ENCODE measurements at places on chromosomes 16 and 17. TPM values are rescaled to one million over a fixed set of nuclear protein-coding genes. Genes with fewer than 3 reads are reported as not detected.

GRCh38 chr16:84467256-84467655, 37.2 kb downstream of the MEAK7 start:
- no peaks in the 10 kb centered on the region for H3K27me3 ChIP-seq
- no peak overlapping the region for H3K27ac ChIP-seq
- no peaks in the 10 kb centered on the region for H3K4me1 ChIP-seq
- no peak overlapping the region for H3K4me3 ChIP-seq

DNA sequence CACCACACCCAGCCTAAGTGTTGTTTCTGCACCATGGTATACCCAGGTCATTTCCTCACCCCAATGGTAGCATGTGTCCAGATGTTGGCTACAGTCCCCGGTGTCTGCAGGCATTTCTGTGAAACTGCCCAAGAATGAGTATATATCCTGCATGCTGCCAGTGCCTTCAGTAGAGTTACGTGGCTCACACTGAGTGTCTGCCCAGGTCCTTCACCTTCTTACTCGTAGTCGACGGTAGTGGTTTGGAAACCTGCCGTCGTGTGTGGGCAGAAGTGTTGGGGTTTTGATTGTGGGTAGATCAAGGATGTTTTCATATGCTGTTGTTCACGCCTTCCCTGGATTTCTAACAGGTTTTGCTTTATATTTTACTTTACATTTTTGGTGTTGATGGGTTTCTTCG, 16.8 kb downstream of the TCF25 start:
- DNase-seq = no peak
- H3K27ac ChIP-seq = no peak overlapping the region
- no peaks in the 10 kb centered on the region for H3K36me3 ChIP-seq
- no peak overlapping the region for H3K4me3 ChIP-seq

DNA sequence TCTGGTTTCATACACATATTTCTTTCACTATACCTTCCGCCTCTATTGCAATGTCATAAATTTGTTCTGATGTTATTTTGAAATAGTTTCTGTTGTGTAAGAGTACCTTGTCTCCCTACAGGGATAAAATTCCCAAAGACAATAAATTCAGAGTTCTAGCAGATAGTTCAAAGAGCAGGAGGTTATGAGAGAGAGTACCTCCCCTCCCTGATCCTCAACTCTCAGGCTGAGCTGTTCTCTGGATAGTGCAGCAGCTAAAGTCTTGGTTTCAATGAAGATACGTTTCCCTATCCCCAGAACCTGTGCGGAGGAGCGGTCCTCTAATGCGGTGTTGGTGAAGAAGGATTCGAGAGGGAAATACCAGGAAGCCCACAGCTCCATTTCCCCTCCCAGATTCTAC, 190.2 kb upstream of the CPHXL start:
- H3K27ac ChIP-seq = no peak overlapping the region
- no peaks in the 10 kb centered on the region for H3K4me1 ChIP-seq
- no peak for DNase-seq
- no peak overlapping the region for H3K4me3 ChIP-seq
- H3K36me3 ChIP-seq = no peaks in the 10 kb centered on the region

DNA sequence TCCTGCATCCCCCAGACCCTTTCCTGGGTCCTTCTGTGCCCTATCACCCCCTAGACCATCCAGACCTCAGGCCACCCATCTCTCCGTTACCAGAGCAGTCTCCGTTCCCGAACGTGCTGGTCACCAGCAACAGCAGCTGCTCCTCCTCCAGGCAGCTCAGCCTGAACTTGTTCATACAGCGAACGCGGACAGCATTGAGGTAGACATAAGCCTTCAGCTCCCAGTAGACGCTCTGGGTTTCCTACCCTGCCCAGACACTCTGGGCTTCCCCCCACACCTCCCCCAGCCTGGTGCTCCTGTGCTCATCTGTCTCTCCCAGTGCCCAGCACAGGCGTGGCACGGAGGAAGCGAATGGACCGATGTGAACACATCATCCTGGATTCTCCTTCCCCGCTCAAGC, 41.6 kb upstream of the RNFT1 start:
- H3K36me3 ChIP-seq = no peaks in the 10 kb centered on the region
- H3K4me3 ChIP-seq = no peak overlapping the region
- H3K4me1 ChIP-seq = no peaks in the 10 kb centered on the region
- H3K27ac ChIP-seq = no peak overlapping the region

DNA sequence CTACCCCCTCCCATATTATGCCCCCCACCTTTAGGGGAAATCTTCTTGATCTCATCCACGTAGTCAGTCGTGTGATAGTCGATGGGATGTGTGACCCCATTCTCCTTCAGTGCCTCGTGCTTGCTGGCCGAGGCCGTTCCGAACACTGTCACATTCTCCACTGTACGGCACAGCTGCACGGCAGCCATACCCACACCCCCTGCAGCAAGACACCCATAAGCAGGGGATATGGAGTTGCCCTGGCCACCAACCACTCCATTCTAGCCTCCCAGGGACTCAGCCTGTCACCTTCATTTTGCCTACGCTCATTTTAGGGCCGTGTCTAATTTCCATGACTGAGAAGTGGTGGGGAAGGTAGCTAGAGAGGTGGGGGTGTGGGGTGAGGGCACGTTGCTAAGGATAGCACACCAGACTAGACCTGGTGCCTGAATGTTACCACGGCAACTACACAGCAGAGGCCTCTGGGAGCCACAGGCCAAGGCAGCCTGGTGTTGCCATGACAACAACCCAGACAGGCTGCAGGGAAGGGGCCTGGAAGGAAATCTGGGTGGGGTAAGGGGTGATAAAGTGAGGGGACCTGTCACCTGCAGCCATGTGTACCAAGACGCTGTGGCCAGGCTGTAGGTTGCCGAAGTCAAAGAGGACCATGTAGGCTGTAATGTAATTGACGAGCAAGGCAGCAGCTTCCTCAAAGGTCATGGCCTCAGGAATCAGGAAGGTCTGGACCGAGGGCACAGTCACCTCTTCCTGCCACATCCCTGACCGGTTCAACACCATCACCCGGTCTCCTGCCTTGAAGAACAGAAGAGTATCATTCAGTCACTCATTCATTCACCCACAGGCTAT, 4.0 kb downstream of the VAT1 start:
- peak overlapping the region; percentile 90 for H3K27ac ChIP-seq
- H3K27me3 ChIP-seq = no peaks in the 10 kb centered on the region
- H3K4me1 ChIP-seq = peaks cover 14% of the 10 kb centered on the region

- H3K36me3 ChIP-seq = no peaks in the 10 kb centered on the region
- H3K4me1 ChIP-seq = peaks cover 1% of the 10 kb centered on the region
- H3K27ac ChIP-seq = no peak overlapping the region
- DNase-seq = no peak
- no peak overlapping the region for H3K4me3 ChIP-seq
Observed at GRCh38 chr16:11401161-11402050, 56.1 kb downstream of the RMI2 start.

DNA sequence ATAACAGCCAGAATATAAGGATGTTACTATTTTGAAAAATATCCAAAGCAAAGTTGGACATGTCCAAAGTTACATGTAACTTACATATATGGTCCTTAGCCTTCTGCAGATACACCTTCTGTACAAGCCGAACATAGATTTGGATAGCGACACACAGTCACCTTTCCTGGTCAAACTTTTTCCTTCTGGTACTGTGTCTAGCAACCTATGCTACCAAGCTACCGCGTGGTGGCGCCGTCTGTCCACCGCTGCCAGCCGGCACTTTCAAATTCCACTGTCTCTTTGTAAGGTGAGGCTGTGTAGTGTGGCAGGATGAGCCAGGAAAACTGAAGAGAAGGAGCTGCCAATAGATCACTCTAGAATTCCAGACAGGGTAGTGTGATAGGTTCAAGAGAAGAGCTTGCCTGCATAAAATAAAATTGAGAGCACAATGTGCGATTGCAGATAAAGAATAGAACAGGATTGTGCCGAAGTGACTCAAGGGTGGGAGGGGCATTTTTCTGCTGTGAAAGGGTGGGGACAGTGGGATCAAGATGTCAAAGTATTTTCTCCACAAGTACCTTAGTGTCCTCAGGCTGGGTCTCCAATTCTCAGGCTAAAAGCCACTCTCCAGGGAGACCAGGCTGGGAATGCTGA, 366.9 kb downstream of the SLC39A11 start:
- DNase-seq = peak; percentile 33
- no peak overlapping the region for H3K4me3 ChIP-seq
- no peaks in the 10 kb centered on the region for H3K27me3 ChIP-seq
- no peak overlapping the region for H3K27ac ChIP-seq

- no peaks in the 10 kb centered on the region for H3K27me3 ChIP-seq
- H3K27ac ChIP-seq = no peak overlapping the region
- H3K36me3 ChIP-seq = no peaks in the 10 kb centered on the region
- no peak for DNase-seq
- peaks cover 3% of the 10 kb centered on the region for H3K4me1 ChIP-seq
- no peak overlapping the region for H3K4me3 ChIP-seq
Observed at GRCh38 chr17:42928714-42929496, 28.3 kb downstream of the G6PC1 start.

DNA sequence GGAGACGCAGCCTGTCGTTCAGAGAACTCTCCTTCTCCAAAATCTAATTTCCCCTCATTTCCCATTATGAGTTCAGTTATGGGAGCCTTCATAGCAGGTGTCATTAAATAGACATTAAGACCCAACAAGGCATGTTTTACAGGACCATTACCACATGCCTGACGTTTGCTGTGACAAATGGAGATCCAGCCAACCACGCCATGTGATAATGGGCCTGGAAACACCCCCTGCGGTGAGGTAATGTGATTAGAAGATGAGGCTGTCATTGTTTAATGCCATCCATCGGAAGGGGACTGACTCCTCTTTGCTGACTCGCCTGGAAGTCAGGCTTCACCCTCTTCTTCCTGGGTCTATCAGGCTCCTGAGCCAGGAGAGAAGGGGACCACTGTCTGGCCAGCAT, 76.9 kb downstream of the WSCD1 start:
- DNase-seq = no peak
- H3K27me3 ChIP-seq = no peaks in the 10 kb centered on the region
- H3K36me3 ChIP-seq = no peaks in the 10 kb centered on the region
- no peak overlapping the region for H3K27ac ChIP-seq
- no peak overlapping the region for H3K4me3 ChIP-seq
- no peaks in the 10 kb centered on the region for H3K4me1 ChIP-seq

GRCh38 chr17:67696347-67696746, 21.4 kb upstream of the NOL11 start:
- no peak for DNase-seq
- no peaks in the 10 kb centered on the region for H3K4me1 ChIP-seq
- H3K27ac ChIP-seq = no peak overlapping the region
- no peaks in the 10 kb centered on the region for H3K36me3 ChIP-seq
- no peak overlapping the region for H3K4me3 ChIP-seq
- H3K27me3 ChIP-seq = no peaks in the 10 kb centered on the region

GRCh38 chr17:58351182-58351581, 819 bp downstream of the SUPT4H1 start:
- no peaks in the 10 kb centered on the region for H3K36me3 ChIP-seq
- H3K27ac ChIP-seq = no peak overlapping the region
- DNase-seq = no peak
- peaks cover 5% of the 10 kb centered on the region for H3K4me1 ChIP-seq
- no peaks in the 10 kb centered on the region for H3K27me3 ChIP-seq
- H3K4me3 ChIP-seq = peak overlapping the region; percentile 89

DNA sequence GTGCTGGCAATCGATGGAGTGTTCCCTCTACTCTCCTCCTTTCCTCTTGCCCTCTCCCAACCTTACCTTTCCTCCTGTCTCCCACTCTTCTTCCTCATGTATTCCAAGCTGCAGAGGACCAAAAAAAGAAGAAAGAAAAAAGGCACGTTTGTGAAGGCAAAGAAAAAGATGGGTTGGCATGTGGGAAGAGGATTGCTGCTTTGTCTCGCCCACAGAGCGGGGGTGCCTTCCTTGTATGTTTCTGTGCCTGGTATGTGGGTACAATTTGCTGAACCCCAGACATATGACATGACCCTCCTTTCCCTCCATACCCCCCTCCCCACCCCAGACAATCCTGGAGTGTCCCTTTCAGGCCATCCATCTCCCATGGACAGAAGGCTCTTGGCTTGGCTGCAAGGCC, 13.1 kb upstream of the CTCF start:
- no peak overlapping the region for H3K27ac ChIP-seq
- DNase-seq = peak; percentile 16

DNA sequence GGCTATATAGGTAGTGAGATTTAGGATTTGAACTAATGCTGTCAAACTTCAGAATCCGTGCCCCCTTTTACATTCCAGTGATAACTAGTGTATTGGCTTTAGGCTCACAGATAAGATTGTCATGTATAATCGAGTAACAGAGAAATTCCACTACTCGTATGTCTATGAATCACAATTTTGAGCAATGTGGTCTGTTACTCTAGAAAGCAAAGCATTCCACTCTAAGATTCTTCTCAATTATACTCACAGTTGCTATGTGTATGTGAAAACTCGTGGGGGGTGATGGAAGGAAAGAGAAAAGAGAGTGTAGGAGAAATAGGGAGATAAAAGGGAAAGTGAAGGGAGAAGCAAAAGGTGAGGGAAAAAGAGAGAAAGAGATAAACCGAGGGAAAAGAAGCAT, 1175.1 kb upstream of the GOT2 start:
- H3K27ac ChIP-seq = no peak overlapping the region
- no peaks in the 10 kb centered on the region for H3K36me3 ChIP-seq
- H3K4me3 ChIP-seq = no peak overlapping the region
- no peaks in the 10 kb centered on the region for H3K4me1 ChIP-seq

DNA sequence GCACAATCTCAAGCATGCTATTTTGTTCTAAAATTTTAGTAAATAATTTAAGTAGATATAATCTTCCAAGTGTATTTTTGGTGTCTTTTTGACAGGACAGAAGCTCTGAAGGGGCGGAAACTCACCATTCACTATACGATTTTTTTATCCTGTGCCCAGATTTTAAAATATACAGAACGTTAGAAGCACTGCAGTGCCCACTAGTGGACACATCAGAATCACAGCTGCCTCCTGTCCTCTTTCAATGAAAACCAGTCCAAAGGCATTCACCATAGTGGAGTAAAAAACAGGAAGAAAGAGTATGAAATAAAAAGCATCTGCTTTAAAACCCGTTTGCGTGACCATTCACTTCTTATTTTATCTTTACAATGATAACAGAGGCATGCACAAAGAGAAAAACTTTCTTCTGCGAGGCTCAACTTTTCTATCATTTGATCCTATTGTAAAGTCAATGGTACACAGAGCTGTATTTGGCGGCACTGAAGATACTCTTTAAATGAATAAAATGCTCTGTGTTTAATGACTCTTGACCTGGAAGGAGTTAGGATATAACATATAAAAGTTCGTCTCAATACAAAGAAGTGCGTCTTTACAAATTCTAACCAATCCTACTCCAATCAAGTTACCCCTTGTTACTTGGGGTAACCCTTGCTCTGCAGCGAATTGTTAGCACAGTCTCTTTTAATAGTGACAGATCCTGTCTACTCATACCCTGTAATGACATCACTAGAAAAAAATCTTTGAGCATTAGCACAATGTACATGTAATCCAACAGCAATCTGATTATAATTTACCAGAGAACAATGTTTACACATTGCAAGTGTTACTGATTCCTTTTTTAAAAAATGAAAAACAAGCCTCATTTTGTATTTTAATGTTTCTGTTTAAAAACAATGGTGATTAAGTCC, 339.8 kb upstream of the PSMD7 start:
- H3K4me1 ChIP-seq = no peaks in the 10 kb centered on the region
- no peaks in the 10 kb centered on the region for H3K36me3 ChIP-seq
- no peaks in the 10 kb centered on the region for H3K27me3 ChIP-seq
- no peak overlapping the region for H3K4me3 ChIP-seq
- DNase-seq = peak; percentile 44
- no peak overlapping the region for H3K27ac ChIP-seq

- no peak for DNase-seq
- H3K4me1 ChIP-seq = peaks cover 1% of the 10 kb centered on the region
- H3K27ac ChIP-seq = no peak overlapping the region
Observed at GRCh38 chr17:83012200-83012785, 67.1 kb upstream of the METRNL start.

The SEZ6L2 gene
- total RNA-seq = 0.73 TPM

The PCYT2 gene
- total RNA-seq = 71.4 TPM

The TMEM235 gene
- not detected for total RNA-seq

The FBXW10 gene
- 0.20 TPM for total RNA-seq
